ENCODE measurements at places on chromosomes 2 and 18.

GRCh38 chr2:104685591-104685990, 168.3 kb upstream of the POU3F3 start:
- no peak for DNase-seq

DNA sequence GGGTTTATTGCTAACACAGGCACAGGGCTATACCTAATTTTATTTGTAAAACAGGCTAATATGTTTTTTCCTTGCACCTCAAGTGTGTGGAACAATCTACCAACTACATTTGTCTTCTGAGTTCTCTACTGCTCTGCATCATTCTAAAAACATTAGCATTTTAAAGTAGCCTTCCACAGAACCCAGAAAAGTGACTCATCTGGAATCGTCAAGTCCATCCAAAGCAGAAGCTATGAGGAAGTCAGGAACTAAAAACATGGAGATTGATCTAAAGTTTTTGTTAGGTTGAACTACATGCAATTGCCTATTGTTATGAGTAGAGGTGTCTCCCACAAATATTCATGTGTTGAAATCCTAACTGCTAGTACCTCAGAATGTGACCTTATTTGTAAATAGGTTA, 70.9 kb downstream of the SUCLG1 start:
- no peak for DNase-seq

DNA sequence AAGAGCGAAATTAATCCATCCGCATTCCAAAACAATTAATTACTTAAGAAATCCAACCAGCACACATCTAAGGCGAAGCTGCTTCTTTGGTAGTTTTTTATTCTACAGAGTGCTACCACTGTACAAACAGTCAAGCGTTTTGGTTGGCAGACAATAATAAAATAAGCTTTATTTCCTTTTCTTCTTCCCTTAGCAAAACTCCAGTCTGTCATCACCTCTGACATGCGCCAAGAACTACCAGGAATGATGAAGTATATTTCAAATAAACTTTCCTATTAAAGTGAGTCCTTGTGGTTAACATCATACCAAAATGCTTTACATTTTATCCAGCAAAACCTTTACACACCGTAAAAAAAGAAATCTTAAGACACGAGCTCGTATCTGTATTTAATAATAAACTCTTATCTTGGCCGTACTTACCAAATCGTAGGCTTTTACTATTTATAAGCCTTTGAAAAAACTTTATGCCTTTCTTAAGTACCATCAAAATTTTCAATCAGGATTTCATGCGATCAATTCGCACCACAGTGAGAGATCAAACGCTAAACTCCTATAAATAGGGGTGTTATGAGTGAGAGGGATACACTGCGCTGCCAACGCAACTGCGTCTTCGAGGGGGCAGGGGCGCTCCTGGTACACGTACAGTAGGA, 1.3 kb downstream of the ATL2 start:
- DNase-seq, result no peak

DNA sequence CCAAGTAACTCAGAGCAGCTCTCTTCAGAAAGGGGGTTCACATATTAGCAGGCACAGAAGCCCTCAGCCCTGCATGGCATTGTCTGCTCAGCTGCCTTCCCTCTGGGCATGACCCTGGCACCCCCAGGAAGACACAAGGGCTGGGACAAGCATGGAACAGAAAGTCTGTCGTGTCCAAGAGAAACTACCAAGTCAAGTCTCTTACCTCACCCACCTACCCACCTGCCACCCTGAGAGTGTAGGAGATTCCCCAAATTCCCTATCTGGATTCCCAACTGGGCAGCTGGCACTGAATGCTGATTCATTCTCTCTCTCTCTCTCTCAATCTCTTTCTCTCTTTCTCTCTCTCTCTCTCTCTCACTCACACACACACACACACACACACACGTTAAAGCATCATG, 21.6 kb downstream of the SMAD7 start:
- DNase-seq, result no peak

GRCh38 chr2:233037078-233037477, 4.6 kb downstream of the NEU2 start:
- no peak for DNase-seq

DNA sequence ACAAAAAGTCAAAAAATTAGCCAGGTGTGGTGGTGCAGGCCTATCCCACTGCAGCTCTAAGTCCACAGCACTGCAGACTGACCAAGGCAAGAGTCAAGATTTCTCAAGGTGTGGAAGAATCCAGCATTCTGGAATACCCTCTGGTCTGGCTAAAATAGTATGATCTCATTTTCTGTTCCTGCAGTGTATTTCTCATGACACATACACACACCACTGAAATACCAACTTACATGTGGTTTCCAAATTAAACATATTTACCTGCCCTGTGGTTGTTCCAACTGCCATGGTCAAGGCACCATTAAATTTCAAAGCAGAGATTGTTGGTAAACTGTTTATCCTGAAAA, 30.9 kb downstream of the NOL10 start:
- no peak for DNase-seq

DNA sequence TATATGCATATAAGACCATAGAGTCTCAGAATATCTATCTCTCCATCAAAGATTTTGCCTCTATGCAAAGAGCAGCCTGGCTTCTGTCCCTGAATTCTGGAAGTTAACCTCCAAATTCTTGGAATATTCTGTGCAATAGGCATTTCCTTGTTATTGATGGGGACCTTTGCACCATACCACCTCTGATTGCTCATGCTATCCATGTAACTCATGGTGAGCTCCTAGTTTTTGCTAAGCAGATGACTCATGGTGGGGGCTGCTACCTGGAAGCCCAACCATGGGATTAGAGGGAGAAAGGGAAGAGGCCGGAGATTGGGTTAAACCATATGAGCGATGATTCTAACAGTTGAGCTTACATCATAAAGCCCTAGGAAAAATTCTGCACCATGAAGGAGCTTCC, 310.2 kb upstream of the FIGN start:
- DNase-seq, result no peak

DNA sequence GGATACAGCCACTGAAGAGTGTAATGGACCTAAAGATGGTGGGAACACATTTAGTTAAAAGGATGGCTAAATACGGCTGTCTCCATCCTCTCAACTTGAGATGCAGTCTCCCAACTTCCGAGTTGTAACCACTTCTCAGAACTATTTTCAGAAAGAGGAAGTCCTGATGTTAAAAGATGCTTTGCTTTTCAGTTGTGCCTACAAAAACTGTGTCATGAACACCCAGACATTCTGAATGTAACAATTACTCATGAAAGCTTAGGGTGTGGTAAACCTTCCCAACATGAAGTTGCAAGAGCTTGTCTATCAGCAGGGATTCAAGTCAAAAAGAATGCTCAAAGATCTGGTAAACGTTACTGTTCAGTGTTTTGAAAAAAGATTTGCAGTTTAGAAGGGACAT, 147.9 kb downstream of the DOCK10 start:
- no peak for DNase-seq

- DNase-seq, result no peak
Measured at GRCh38 chr2:145685383-145686050, 1165.6 kb upstream of the ZEB2 start.

DNA sequence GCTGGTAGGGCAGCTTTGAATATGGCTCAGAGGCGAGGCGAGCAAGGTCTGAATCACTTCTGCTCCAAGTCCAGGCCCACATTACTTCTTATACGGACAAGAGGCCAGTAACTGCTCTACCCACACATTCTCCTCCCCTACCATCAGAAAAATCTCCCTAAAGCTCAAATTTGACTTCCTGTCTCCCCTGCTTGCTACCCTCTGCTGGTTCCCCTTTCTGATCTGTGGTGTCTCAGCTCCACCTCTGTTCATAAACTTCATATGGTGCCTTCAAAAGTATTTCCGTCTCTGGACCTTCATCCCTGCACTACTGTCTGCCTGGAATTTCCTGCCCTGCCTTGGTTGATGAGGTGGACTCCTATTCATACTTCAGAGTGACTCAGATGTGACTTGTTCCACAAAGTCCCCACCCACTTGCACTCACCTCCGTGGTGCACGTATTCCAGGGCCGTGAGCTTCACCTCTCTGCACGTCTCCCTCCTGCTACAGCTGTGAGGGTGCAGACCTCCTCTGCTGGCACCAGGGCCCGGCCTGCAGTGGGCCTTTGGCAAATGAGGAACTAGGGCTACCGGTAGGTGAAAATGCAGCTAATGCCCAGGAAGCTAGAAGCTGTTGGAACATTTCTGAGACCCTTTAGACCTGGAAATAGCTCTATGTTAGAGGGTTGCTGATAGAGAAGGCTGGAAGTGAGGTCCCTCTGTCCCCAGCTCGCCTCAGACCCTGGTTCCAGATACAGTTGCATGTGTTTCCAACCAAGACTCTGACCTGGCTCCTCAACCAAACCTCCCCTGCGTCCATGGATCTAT, 24.6 kb upstream of the KCMF1 start:
- peak; percentile 65 for DNase-seq

GRCh38 chr2:216856406-216857065, 3.3 kb downstream of the TNP1 start:
- DNase-seq, result no peak

- no peak for DNase-seq
Measured at GRCh38 chr2:121837591-121837990, 82.1 kb downstream of the TSN start.
